ENCODE measurements at places on chromosomes 3 and 15.

GRCh38 chr3:74004386-74004785 lies 379.6 kb upstream of the PDZRN3 start:
- no peak for DNase-seq

GRCh38 chr3:23580096-23580713 lies 225.6 kb upstream of the UBE2E1 start:
- DNase-seq, result peak; percentile 58

DNA sequence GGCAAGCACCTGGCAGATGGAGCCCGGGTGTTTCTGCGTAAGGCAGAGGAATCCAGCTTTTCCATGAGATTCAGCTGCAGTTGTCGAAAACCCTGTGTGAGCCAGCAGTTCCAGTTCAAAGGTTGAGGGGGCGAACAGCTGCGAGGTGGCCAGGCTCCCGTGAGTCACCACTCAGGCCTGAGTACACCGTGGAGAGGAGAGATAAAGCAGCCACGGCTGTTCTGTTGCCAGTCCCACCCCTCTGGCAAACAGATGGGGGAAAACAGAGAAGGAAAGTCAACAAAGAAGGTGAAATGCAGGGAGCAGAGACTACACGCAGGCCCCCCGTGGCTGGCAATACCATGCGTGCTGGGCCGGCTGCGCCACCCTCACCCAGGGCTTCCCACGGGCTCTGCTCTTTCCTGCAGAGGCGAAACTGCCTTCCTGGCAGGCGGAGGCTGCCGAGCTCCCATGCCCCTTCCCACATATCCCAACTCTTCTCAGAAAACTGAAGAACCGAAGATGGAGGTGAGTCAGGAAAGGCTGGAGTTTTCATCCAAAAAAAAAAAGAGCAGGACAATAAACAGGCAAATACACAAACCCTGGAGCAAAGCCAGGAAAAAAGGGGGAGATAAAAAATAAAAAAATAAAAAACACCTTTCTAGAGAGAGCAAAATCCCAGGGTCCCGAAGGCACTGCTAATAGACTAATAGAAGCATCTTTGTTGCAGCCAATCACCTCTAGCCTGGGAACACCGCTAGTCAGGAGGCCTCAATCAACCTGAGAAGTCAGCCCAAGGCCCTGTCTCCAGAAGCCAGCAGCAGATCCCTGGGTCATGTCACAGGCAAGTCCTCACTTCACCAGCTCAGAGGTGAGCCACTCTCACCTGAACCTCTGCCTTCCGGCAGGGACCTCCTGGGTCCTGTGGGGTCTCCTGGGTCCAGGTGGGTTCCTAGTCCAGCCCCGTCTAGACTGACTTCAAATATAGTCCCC lies 37.7 kb downstream of the FAM174B start:
- DNase-seq, result peak; percentile 78

DNA sequence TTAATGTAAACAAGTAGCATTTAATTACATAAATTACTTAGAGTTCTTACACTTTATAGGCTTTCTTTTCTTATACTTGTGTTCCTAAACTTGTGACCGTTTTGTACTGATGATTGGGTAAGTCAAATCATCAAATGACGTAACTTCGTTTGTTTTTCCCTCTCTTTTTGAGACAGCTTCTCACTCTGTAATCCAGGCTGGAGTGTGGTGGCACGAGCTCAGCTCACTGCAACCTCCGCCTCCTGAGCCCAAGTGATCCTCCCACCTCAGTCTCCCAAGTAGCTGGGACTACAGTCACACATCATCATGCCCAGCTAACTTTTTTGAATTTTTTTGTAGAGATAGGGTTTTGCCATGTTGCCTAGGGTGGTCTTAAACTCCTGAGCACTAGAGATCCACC lies 226.0 kb downstream of the TCF12 start:
- no peak for DNase-seq

DNA sequence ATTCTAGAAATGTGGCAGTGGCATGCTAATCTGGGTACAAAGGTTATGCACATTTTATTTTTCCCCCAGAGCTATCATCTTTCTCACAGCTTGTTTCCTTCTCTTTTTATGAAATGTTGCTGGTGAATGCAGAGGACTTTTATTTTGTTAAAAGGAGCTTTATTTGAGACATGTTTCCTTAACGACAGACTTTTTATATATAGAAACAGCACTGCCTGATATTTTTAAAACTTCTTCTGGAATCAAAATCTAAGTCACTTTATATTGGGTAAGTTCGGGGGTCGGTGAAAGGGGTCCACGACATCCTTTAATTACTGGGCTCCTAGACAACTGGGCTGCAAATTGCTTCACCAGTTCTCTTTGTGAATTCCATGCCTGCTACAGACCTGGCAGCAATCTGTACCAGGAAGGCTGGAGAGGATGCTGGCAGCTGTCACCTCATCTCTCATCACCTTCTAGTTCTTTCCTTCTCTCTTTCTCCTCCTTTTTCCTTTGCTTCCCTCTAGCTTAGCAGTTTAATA lies 464.7 kb downstream of the PDCD6IP start:
- DNase-seq, result peak; percentile 21

- peak; percentile 69 for DNase-seq
These were observed 386.8 kb downstream of the TBC1D5 start for GRCh38 chr3:17355591-17355990.

- no peak for DNase-seq
These were observed 1396.5 kb downstream of the OTOL1 start for GRCh38 chr3:162892921-162893793.

DNA sequence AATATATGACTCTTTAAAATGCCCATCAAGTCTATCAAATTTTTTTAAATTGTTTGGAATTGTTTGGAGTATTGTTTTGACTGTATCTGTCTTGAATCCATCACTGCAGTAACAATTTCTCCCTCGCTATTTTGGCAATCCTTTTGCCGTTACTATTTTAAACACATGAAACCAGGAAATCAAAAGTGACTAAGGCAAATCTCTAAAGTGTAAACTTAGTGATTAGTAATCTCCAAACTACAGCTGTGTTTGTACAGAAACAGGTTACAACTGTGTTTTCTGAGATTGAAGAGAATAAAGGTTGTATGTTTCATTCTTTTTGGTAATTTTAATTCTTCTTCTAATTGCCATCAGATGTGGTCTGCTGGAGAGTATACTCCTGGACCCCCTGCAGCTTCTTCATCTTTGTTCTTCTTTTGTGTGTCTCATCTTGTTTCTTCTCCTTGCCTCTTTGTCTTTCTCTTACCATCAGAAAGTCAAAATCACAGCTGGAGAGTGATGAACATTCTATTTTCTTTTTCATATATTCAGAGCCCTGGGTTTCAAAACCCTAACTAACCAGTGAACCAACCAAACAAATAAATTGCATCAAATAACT lies 465.4 kb downstream of the RBMS3 start:
- no peak for DNase-seq

- DNase-seq, result no peak
These were observed 541.3 kb downstream of the UNC13C start for GRCh38 chr15:54519577-54519976.

DNA sequence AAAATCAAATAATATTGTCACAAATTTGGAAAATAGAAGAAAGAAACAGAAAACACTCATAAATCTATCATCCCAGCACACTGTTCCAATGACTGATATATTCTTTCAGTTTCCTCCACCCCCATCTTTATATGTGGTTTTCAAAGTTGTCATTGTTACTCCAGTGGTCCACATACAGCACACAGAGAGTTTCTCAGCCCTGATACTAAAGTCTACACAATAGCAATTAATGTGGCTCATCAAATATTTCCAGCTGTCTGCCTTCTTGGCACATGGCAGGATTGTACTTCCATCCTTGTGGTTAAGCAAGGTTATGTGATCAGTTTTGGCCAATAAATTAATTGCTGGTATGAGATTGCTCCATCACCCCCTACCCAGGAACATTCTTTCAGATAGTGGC lies 221.7 kb downstream of the PDCD6IP start:
- DNase-seq, result no peak

GRCh38 chr3:169661361-169662131 lies 2.0 kb downstream of the MECOM start:
- DNase-seq, result peak; percentile 79

DNA sequence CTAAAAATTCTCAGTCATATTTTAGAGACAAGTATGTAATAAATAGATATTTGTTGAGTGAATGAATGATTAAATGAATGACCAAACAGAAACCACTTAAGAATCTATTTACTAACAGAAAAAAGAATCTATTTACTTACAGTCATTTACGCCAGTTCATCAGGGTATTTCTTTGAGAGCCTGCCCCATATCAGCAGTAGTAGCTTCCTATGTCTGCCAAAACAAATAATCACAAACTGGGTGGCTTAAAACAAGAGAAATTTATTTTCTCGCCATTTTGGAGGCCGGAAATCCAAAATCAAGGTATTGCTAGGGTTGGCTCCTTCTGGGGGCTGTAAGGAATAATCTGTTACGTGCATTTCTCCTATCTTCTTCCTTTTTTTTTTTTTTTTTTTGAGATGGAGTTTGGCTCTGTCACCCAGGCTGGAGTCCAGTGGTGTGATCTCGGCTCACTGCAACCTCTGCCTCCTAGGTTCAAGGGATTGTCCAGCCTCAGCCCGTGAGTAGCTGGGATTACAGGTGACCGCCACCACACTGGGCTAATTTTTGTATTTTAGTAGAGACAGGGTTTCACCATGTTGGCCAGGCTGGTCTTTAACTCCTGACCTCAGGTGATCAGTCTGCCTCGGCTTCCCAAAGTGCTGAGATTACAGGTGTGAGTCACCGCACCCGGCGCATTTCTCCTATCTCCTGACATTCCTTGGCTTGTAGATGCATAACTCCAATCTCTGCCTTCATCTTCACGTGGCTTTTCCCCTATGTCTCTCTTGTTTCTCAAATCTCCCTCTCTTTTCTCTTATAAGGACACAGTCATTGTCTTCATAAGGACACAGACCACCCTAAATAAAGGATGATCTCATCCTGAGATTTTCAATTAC lies 65.2 kb upstream of the SPPL2A start:
- DNase-seq, result no peak

DNA sequence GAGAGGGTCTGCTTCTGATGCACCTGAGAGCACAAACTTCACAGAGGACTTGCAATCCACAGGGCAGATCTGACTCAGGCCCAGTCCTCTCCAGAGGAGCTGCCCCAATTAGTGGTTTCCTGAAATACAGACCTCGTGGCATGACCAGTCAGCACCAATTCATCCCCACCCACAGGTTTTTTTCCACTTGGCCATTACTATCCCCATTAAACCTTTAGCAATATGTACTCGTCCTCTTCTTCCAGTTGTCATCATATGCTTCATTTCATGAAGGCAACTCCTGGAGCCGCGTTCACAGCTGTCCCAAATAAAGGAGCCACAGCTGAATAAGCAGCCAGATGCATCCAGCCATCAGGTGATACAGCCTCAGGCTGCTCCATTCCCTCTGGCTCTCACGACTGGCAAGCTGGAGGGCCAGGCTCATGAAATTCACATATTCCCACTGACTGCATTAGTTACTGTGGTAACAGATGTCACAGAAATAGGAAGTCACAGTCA lies 163.1 kb downstream of the FMN1 start:
- peak; percentile 27 for DNase-seq

GRCh38 chr15:37044915-37045648 lies 55.3 kb downstream of the MEIS2 start:
- DNase-seq, result no peak

DNA sequence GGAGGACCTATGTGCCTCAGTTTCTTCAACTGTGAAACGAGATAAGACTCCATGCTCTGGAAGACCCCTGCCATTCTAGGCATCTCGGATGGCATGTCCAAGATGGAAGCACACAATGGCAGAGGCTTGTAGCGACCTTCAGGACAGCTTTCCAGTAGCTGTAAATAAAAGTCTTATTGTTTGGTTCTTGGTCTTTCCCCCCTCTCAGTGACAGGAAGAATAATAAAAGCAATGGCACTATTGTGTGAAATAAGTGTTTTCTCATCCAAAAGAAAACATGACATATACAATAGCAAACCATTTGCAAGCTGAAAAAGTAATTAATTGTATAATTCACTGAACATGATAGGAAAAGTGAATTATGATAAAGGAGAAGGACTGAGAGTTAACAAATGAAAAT lies 32.5 kb upstream of the CD47 start:
- DNase-seq, result no peak

GRCh38 chr3:121951291-121951919 lies 57.2 kb downstream of the SLC15A2 start:
- no peak for DNase-seq

DNA sequence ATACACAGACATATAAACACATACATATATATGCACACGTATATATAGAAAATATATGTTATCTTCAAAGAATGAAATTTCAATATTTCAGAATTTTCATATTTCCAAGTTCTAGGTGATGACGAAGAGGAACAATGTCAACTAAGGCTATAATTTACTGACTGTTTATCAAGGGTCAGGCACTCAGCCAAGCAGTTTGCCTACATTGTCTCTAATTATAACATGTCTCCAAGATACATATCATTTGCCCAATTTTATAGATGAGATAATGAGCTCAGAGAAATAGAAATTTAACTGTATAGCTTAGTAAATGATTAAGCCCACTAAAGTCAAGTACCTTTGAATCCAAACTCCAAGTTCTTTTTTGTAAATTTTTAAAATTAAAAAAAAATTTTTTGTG lies 99.9 kb upstream of the PLSCR4 start:
- DNase-seq, result no peak

DNA sequence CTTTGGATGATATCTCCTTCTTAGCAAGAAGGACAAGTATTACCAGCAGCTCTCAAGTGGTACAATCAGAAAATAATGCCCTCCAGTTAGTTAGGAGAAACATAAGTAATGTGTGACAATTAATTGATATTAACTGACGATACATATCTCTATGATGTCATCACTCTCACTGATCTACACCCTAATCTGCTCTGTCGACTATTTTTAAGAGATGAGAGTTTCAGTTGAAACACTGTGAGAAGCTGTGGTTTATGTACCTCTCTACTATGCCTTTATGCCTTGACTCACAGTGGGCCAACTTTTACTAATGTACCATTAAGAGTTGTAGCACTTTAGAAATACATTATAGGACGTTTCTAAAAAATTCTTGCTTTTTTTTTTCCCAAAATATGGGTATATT lies 8.6 kb downstream of the CEP152 start:
- no peak for DNase-seq

- no peak for DNase-seq
These were observed 221.8 kb upstream of the CTDSPL start for GRCh38 chr3:37639922-37640321.

DNA sequence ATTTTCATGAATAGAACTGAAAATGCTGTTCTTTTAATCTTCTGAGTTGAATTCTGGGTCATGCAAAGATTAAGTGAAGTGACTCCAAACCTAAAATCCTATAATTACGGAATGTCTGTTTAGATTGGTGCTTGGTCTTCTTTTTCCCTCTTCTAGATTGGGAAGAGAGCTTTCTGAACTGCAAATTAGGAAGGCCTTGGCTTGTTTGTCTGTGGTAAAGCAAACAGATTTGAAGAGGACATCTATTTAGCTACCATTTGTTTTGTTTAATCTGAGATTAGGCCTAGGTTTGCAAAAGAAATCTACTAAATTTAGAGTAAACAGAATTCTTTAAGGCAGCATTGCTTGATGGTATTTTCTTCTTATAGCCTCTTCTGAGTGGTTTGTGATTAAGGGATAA lies 23.5 kb downstream of the PAQR9 start:
- no peak for DNase-seq

DNA sequence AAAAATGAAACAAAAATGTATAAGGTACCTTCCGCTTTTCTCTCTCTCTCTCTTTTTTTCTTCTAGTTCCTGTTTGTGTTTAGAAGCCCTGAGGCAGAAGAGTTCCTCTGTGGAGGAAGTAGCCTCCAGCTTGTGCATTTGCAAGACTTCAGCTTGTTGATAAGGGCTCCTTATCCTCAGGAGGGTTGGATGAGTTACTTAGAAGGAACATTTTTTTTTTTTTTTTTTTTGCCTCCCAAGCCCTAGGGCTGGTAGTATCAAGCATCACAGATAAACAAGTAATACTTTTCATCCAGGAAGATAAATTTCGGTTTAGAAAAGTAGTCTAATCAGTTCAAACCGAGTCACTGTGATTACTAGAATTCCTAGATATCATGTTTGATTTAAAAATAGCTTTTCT lies 91.0 kb upstream of the CBLB start:
- DNase-seq, result no peak
